ENCODE measurements at places on chromosomes 16 and 17.

GRCh38 chr17:66032082-66032712, 159.7 kb downstream of the CEP112 start:
- no peak for DNase-seq

- no peak for DNase-seq
These were observed 18.7 kb upstream of the OR3A1 start for GRCh38 chr17:3316836-3317235.

DNA sequence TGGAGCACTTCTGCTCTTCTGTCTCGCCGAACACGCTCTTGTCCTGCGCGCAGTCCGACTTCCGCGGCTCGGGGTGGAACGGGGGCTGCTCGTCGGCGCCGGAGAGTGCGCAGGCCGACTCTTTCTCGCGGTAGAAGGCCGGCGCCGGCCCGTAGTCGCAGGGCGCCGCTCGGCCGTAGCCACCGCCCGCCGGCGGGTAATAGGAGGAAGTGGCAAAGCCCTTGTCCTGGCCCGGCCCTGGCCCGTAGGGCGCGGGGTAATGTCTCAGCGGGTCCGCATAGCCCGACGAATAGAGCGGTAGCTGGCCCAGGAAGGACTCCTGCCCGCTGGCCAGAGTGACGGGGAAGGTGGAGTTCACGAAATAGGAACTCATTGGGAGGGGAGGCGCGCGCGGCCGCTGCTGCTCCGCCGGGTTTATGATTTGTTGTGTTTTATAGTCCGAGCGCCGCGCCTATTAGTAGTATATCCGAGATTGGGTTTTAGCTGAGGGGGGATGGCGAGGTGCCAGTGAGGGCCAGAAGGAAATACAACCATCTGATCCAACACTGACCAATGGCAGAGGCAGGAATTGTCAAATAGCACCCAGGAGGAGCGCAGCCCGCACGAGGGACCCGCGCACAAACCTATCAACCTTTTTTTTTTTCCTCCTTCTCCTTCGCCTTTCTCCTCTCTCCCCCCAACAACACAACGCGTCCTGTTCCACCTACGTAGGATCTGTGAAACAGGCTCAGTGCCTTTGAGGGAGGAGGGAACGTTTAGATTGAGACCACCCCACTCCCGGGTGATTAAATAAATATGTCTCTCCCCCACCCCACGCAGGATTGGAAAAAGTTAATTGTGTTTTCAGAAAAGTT, 4.4 kb upstream of the HOXB5 start:
- DNase-seq: no peak

DNA sequence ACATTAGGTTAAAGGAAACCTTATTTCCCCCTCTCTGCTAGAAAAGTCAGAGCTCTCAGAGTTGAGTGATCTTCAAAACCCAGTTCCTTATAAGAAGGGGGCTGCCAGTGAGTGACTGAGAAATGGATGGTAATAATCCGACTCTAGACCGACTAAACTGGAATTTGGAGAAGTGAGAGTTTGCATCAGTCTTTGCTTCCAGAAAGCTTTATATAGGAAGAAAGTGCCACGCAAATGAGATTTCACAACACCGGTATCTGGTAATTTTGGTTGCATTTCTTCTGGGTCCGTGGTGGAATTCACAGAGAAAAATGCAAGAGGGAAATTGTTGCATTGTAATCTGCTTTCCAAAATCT, 271.4 kb downstream of the MAF start:
- DNase-seq: no peak

- no peak for DNase-seq
These were observed 10.1 kb upstream of the ERCC4 start for GRCh38 chr16:13909872-13910303.

- DNase-seq: no peak
These were observed 48.3 kb downstream of the ADCY7 start for GRCh38 chr16:50314665-50315064.

- DNase-seq: peak; percentile 10
These were observed 7.6 kb downstream of the TBX2 start for GRCh38 chr17:61406971-61407911.

GRCh38 chr17:76682296-76682695, 28.5 kb downstream of the MXRA7 start:
- no peak for DNase-seq

- DNase-seq: peak; percentile 62
These were observed 22.4 kb upstream of the SCNN1B start for GRCh38 chr16:23279721-23280153.

- DNase-seq: peak; percentile 76
These were observed at the start of gene FAM83G for GRCh38 chr17:19004421-19005136. Gene FAM83G, minus strand, starts transcription at chr17:19004764. Its CDS starts 723 bp downstream, at chr17:19004041.

DNA sequence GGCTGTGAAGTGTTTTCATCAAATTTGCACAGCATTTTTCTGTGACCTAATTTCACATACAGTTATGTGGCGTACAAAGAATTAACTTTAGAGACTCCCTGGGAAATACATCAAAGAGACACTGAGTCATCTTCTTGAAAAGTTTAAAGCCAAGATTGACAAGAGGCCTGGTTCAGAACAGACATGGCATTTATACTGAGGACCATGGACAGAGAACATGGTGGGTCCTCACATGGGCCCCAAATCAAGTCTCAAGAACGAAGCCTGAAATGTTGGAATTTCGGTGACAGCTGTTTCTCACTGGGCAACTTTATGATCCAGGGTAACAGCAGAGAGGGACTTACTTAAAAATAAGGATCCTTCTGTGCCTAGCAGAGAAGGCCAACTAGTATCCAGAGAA, 311.5 kb upstream of the KCNJ16 start:
- DNase-seq: no peak

- DNase-seq: no peak
These were observed 42.4 kb upstream of the AKTIP start for GRCh38 chr16:53545433-53545832.

DNA sequence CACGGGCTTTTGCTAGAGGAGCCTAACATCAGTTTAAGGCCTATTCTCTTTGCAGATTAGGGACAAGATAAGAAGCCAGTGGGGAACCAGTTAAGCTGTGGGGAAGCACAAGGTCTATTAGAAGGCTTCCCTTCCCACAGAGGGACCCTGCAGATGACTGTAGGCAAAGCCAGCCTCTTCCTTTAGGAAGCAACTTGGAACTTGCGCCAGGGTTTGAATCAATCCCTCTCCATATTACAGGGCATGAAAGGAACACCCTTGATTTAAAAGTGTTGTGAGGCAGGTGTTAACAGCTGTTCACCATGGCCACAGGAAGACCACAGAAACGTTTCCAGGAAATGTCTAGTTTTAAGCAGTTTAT, 77.3 kb downstream of the RPTOR start:
- no peak for DNase-seq

DNA sequence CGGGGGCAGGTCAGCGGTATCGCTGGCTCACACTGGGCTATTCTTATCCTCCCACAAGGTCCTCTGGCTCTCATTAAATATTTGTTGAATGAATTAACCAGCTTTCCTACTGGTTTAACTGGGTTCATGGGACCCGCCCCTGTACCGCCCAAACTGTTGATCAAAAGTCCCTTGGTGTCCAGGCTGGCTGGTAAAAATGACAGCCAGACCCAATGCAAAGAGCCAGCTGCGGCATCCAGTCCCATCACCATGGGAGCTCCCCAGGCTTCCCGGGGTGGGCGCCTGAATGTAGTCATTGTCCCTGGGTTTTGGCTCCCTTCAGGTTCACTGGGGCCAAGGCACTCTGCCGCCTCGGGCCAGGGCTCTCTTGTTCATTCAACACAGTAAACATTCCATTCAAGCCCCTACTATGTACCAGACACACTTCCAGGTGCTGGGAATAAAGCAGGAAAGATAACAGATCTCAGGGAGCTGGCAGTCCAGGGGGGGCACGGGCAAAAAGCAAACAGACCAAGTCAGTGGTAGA, 11.7 kb upstream of the ATP2C2 start:
- no peak for DNase-seq

DNA sequence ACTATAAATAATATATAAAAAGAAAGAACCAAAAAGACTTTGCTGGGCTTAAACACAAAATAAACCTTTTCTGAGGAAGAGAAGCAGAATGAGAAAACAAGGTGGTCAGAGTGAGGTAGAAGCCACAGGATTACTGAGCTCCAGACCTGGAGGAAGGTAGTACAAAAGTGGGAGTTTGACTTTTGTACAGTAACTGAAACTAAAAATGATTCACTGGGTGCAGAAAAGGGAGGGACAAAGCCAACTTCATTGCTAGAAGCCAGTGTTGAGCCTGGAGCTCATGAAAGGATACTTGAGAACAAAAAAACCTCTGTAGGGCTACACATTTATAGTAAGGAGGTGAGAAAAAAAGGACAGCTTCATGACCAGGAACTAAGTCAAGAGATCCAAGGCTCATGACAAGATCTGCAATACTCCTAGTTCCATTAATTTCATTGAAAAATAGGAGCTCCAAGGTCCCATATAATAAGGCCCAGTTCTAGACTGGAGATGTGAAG, 45.5 kb downstream of the PKD1L3 start:
- no peak for DNase-seq

- DNase-seq: no peak
These were observed 85.9 kb upstream of the TOB1 start for GRCh38 chr17:50952013-50952412.

GRCh38 chr16:17939723-17940122, 396.8 kb downstream of the NPIPA8 start:
- no peak for DNase-seq

DNA sequence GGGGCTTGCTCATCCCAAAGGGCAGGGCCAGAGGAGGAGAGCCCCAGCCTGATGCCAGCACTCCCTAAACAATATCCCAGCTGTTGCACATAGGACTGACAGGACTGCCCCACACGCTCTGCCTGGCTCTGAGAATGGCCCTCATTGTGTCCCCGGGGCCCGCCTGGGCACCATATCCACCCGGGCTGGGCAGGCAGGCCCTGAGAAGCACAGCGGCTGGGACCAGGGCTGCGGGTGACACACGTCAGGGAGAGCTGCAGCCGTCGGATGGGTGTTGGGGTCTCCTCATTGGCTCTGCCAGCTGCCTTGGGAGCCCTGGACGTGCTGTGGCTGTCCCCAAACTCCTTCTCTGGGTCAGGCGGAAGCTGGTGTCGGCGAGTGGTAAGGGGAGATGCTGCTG, 4.2 kb downstream of the BCAR1 start:
- no peak for DNase-seq

GRCh38 chr16:75012380-75013081, 13.7 kb downstream of the ZNRF1 start:
- no peak for DNase-seq

- no peak for DNase-seq
These were observed 7.8 kb downstream of the MRPL27 start for GRCh38 chr17:50365165-50365564.

DNA sequence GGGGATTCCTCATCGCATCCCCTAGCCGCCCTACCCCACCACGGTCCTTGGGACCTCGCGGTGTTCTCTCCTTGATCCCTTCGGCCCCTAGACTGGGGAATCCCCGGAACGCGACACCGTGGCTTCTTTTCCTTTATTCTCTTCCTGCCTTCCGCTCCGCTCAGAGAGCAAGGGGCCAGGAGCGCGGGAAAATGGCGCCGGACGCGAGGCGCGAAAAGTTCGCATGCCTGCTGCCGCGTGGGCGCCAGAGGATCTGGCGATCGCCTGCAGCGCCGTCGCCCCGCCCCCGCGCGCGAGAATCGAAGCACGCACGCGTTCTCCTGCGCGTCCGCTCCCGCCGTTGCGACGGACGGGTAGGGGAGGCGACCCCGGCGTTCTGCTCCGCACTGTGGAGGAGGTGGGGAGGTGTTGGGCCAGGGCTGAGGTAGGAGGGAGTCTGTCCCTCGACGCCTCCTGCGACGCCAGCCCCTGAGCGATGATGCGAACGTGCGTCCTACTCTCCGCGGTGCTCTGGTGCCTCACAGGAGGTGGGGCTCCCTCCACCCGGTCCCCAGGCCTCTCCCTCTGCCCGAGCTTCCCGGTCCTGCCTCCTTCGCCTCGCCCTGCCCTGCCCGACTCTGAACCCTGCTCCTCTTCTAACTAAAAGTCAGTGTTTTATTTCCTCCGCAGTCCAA, at the start of gene ZPBP2:
Gene ZPBP2, plus strand, starts transcription at position 323 of the 674 bp plus-strand sequence. Its CDS starts 153 bp downstream, at position 476.
- no peak for DNase-seq

- DNase-seq: no peak
These were observed 55.1 kb downstream of the ATP2C2 start for GRCh38 chr16:84423416-84423837.

DNA sequence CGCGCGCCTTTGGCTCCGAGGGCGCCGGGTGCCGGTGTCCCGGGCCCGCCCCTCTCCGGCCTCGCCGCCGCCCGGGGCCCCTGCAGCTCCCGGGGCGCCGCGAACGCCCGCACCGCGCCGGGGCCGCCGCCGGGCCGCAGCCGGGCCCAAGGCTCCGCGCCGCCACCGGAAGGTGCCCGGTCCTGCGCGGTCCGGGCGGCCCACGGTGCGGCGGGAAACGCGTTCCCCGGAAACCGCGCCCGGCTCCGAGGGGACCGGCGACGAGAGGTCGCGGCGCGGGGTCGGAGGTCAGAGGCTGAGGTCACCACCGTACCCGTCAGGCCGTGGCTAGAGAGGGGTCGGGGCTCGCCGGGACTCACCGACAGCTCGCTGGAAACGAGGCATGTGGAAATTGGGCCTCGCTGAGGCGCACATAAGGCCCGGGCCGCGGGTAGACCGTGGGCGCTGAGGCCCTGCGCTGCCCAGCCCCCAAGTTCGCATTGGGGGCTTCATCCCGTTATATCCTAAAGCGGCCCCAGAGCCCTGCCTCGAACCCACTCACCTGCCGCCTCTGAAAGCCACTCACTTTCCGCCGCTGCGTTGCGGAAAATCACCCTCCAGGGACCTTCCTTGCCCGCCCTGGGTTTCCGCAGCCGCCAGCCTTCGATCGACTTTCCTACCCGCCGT, at the start of gene DUS1L:
Gene DUS1L, minus strand, starts transcription at position 167 of the 666 bp plus-strand sequence. CDS start 745 bp downstream, outside the sequence.
- peak; percentile 60 for DNase-seq

GRCh38 chr17:74729368-74729767, 7.7 kb upstream of the RAB37 start:
- DNase-seq: no peak

DNA sequence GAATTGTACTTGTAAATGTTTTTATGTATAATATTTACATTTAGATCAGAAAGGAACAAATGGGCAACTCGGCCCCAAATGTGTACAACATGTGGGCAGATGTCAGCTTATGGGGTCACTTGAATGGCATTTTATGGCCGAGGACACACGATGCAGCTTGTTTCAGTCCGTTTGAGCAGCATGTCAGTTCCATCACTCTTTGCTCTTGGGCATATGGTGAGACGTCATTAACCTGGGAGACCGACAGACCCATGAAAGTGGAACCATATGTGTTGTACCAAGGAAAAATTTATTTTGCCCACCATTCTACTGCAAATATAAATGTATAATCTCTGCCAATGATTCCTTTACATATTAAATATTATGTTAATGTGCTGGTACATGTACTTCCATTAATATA, 561.9 kb upstream of the SOX9 start:
- no peak for DNase-seq

DNA sequence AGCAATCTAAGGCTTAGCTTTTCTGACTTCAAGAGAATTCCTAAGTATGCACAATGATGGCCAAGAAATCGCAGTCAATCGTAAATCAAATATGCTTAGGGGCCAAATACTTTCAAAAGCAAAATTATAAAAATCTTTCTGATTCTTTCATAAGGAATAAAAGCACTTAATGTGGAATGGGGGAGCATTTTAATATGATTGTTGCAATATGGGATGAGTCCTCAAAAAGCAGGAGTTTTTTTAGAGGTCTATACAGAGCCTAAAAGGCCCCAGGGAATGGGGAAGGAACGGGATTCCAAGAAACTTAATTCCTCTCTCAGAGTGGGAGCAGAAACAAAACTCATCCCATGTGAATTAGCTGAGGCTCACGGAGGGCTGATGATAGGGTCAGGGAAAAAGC, 14.7 kb upstream of the SLC39A11 start:
- no peak for DNase-seq

- DNase-seq: no peak
These were observed 15.0 kb upstream of the MPHOSPH6 start for GRCh38 chr16:82185012-82185411.

- no peak for DNase-seq
These were observed 45.6 kb downstream of the KNOP1 start for GRCh38 chr16:19672378-19672777.

Data from WTC11 (cell line).